IMR-90 (cell line): ENCODE measurements at places on chromosomes 2 and 18. TPM values are rescaled to one million over a fixed set of nuclear protein-coding genes. Genes with fewer than 3 reads are reported as not detected.

Gene L3MBTL4
- 0.02 and 0.03 TPM in 2 replicates for polyA plus RNA-seq

Gene GPR35
- polyA plus RNA-seq, result 0.31 and 0.42 TPM in 2 replicates

Gene ABHD3
- 4.3 and 5.5 TPM in 2 replicates for polyA plus RNA-seq

Gene RNF138
- 18.1 and 20.2 TPM in 2 replicates for polyA plus RNA-seq

Gene CDH19
- polyA plus RNA-seq, result not detected in 2 replicates

Gene NMUR1
- polyA plus RNA-seq, result not detected in 2 replicates

Gene RAB12
- polyA plus RNA-seq, result 13.2 and 19.2 TPM in 2 replicates

Gene PSMA8
- polyA plus RNA-seq, result not detected in 2 replicates

Gene SUMO1
- polyA plus RNA-seq, result 57.0 and 72.3 TPM in 2 replicates

Gene SCN7A
- polyA plus RNA-seq, result 0.24 and 0.39 TPM in 2 replicates

Gene HRH4
- polyA plus RNA-seq, result not detected in 2 replicates

Gene DUSP19
- 0.46 and 0.86 TPM in 2 replicates for polyA plus RNA-seq

Gene FLACC1
- polyA plus RNA-seq, result 0.11 and 0.32 TPM in 2 replicates

Gene ABCG5
- polyA plus RNA-seq, result not detected in 2 replicates

Gene COL5A2
- 155 and 181 TPM in 2 replicates for polyA plus RNA-seq

Gene CD226
- 0.07 and 0.29 TPM in 2 replicates for polyA plus RNA-seq
